Glomerular endothelial cell (primary cell): ENCODE measurements at places on chromosomes 13 and 19.
A peak's percentile ranks its signal among the peaks of the same experiment; 100 is the strongest.

- DNase-seq = no peak
Observed at GRCh38 chr19:18850471-18851375, 19.0 kb downstream of the UPF1 start.

DNA sequence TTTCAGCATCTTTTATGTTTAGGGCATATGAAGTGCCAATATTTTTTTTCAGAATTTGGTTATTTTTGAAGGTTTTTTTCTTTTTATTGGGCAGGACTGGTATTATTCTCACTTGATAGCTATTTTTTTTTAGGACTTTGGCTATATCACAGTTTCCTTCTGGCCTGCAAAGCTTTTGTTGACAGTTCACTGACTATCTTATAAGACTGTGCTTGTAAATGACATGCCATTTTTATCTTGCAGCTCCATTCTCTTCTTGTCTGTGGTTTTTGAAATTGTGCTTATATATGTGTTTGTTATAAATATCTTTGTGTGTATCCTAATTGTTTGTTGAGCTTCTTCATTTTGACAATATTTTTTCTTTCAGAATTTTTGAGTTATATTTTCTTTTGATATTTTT is 26.4 kb upstream of the ZNF431 start:
- DNase-seq = no peak

DNA sequence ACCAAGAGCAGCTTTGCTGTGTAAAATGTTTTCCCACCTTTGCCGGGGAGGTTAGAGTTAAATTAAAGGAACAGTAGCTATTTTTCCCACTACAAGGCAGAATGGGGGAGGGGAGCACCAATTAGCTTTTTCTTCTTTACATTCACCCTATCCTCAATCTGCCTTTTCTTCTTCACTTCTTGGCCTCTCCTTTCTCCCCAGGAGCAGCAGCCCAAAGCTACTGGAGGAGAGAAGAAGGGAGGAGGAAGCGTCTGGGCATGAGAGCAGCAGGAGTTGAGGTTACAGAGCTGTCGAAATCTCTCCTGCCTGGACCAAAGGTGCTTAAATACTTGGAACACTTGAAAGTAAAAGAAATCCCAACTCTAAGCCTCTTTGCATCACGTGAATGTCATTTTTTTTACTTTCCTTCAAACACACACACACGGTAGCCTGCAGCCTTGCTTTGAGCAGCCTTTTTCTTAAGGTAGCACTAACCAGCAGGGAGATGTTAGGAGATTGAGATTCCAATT is 39.0 kb upstream of the WASF3 start:
- DNase-seq = no peak

DNA sequence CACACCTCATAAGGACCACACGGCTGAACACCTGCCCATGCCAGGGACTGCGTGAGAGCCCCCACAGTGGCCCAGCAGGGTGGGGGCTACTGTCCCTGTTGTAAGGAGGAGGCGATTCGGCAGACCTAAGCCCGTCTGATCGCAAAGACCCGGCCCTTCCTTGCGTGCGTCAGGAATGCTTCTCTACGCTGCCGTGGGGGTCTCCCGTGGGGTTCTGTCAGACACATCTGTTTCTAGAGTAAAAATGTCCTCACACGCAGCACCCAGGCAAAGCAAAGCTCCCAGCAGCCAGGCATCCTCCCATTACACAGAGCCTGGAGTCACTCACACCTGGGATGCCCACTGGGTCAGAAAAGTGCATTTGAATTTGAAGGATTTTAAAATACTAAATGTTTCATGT is 147.7 kb upstream of the SOX1 start:
- DNase-seq = no peak

DNA sequence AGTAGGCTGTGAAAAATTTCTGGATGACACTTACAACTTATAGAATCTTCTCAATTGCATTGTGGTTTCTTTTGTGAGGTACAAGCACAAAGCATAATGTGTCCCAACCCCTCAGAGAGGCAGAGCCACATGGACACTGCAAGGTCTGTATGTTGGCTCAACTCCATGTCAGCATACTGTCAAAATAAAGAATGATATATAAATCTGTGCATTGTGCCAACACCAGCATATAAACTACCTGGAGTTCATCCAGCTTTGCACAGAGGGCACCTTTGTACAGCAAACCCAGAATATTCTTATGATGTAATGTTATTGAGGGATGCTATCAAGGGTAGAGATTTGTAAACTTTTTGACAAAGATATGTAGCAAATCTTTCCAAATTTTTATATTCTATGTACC is 1065.8 kb upstream of the MIR17HG start:
- no peak for DNase-seq

DNA sequence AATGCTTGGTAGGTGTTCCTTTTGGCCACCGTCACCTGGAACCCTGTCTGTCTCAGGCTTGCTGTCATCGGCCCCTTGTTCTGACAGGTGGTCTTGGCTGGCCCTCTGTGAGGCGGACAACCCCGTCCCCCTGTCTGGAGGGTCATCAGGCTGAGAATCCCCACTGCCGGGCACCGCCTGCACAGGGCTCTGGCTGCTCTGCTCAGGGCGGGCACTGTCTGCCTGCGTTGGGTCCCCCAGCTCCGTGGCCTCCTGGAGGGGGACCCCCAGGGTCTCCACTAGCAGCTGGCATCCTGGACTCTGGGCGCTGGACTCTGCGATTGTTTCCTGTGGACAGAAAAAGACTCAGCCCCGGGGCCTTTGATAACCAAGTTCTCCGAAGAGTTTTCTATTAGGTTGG is 13.2 kb downstream of the NANOS3 start:
- no peak for DNase-seq

- no peak for DNase-seq
Observed at GRCh38 chr19:54172471-54173358, at the start of gene TMC4. Gene TMC4 (minus strand): TSS chr19:54173160. CDS start chr19:54173117, 43 bp downstream.

- DNase-seq = no peak
Observed at GRCh38 chr19:47240996-47241918, 10.3 kb upstream of the BBC3 start.

- DNase-seq = no peak
Observed at GRCh38 chr19:33449799-33450198, 71.8 kb downstream of the PEPD start.

- no peak for DNase-seq
Observed at GRCh38 chr19:49488863-49489537, 1.6 kb downstream of the RPL13A start.

DNA sequence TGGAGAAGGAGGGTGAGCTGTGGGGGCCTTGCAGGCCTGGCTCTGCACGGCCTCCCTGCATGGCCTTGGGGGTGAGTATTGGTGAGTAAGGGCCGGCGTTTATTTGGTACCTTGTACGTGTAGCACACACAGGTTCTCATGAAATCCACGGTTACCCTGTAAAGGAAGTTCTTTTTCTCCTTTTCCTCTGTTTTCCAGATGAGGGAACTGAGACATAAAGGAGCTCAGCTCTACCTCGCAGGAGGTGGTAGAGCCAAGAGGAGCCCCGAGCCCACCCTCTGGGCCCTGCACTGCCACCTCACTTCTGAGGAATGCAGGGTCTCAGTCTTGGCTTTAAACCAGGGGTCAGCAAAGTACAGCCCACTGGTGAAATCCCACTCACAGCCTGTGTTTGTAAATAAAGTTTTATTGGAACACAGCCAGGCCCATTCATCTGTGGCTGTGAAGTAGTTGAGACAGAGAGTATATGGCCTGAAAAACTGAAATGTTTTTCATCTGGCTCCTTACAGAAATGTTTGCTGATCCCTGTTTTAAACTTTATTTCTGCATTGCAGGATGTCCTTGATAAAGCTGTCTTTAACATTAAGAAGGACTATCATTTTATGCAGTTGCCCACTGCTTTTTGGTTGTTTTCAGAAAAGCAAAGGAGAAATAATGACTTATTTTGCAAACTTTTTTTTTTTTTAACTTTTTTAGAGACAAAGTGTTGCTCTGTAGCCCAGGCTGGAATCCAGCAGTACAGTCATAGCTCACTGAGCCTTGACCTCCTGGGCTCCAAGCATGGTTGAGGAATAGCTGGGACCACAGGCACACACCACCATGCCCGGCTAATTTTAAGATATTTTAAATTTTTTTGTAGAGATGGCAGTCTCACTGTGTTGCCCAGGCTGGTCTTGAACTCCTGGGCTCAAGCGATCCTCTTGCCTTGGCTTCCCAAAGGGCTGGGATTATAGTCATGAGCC is 6.4 kb downstream of the EPN1 start:
- no peak for DNase-seq

- no peak for DNase-seq
Observed at GRCh38 chr19:4557144-4557970, 2.1 kb downstream of the SEMA6B start.

DNA sequence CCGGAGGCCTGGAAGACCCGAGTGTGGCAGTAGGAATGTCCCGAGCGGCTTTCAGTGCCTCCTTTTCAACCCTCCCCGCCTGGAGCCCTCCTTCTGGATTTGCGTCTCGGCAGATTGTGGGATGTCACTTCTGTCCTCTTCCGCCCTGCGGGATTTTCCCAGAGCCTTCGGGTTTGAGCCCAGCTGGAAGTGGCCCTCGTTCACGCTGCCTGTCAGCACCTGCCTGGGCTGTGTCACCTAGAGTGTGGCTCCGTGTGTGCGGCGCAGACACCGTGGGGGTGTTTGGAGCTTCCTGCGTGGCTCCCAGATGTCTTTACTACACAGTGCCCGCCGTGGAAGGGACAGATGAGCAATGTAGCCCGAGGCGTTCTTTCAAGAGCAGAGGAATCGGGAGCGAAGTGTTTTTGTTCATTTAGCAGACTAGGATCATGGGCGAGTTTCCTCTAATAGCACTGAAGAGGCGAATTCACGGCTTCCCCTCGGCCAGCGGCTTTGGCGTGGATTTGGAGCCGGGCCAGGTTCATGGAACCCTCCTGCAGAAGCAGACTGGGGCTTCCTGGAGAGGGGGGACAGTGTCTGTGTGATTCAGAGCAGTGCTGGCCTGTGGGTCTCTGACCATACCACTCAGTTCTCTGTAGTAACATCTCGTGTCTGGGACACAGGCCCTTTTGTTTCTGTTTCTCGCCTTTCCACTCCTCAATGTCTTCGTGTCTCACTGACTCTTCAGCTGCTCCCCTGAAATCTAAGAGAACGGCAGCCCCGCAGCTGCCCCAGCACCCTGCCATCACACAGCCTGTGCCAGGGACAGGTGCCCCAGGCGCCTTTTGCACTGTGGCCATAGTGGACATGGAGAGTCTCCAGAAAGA is 68.0 kb downstream of the KDM4B start:
- no peak for DNase-seq

DNA sequence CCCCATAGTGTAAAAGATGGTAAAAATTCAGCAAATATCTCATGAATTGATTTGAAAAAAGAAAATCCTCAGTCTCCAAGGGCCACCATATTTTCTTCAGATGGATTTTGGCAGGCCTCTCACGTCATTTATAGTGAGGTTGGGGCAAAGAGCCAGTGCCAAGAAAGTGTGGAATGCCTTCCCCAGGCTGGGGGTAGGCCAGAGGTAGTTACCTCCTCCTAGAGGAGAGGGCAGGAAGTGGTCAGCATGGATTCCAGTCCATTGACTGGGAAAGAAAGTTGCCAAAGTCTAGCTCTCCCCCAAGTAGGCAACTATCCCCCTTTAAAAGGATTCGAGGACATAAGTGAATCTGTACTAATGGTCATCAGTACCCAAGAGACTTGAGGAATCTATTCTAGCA is 68.4 kb upstream of the KCTD4 start:
- DNase-seq = no peak

DNA sequence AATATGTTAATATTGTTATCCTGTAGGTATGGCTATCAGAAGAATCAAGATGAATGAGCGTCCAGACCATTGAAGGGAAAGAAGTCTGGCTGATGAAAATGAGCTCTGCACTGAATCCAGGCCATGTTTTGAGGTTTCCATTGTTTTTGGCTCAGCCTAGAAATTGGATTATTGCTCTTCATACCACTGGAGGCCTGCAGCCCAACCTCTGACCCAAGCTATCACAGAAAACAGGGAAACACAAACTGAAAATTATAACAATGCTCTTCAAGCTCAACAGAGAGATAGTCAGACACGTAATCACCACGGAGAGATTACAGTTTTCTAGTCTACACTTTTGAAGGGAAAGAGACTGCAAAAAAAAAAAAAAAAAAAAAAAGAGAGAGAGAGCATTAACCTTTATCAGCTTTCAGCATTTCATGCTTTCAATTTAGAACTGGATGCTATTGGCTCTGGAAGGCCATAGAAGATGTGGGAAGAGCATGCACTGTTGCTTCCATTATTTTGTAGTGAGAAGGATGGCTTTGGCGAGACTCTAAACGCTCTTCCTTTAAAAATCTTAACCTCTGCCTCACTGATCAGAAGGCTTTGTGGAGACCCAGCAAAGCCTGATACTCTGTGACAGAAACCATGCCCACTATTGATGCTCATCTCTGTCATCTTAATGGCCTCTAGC is 10.8 kb downstream of the EDNRB start:
- no peak for DNase-seq

DNA sequence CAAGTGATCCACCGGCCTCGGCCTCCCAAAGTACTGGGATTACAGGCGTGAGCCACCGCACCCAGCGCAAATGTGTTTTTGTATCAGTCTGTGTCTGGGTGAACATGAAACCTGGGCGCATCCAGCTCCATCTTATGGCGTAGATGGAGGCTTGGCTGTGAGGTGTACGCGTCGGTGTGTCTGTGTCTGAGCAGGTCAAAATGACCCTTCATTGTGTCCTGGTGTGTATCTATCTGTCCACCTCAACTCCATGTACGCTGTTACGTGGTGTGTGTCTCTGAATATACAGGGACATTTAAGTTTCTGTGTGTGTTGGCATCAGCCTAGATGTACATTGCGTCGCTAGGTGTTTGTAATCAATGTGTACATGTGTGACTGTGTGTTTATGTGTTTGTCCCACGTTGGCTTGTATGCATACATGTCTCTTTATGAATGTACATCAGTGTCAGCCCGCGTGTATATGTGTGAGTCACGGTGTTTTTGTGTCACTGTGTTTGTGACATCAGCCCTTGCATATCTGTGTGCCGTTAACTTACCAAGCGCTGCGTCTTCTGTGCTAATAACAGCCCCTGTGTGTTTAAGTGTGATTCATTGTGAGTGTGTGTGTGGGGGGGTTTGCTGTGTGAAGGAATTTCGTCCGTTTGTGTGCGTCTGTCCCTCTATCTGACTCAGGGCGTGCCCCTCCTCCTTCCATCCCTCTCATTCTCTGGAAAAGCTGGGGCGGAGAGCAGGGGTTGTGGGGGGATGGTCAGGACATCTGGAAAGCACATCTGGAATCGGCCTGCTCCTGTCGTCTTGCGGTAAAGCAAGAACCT is 6.4 kb downstream of the AXL start:
- DNase-seq = peak; percentile 71

DNA sequence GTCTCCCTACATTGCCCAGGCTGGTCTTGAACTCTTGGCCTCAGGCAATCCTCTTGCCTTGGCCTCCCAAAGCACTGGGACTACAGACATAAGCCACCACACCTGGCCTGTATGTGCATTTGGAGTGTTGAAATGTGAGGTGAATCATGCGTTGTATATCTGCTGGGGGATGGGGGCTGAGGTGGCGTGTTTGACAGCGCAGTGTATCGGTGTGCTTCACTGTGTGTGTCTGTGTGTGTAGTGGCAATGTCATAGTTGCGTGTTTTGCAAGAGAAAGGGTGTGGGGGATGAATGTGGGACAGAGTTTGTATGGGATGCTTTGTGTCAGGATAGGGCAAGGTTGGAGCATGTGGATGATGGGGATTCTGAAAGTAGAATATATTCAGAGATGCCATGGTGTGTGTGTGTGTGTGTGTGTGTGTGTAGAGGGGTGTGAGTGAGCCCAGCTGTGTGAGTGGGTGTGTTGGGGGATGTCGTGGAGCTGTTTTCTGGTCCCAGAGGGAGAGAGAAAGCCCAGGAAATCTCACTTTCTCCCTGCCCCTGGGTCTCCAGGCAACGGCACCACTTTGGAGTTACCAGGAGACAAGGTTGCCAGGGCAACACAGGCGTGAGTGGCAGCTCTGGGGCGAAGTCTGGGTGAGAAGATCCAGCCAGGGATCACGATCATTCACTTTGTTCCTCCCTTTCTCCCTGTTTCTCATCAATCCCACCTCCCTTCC is 1.1 kb upstream of the SWSAP1 start:
- DNase-seq = no peak

- no peak for DNase-seq
Observed at GRCh38 chr13:39740761-39741160, 85.3 kb downstream of the COG6 start.
